A673 (cell line): ENCODE measurements at places on chromosomes 12 and 14. TPM values are rescaled to one million over a fixed set of nuclear protein-coding genes. Genes with fewer than 3 reads are reported as not detected.

DNA sequence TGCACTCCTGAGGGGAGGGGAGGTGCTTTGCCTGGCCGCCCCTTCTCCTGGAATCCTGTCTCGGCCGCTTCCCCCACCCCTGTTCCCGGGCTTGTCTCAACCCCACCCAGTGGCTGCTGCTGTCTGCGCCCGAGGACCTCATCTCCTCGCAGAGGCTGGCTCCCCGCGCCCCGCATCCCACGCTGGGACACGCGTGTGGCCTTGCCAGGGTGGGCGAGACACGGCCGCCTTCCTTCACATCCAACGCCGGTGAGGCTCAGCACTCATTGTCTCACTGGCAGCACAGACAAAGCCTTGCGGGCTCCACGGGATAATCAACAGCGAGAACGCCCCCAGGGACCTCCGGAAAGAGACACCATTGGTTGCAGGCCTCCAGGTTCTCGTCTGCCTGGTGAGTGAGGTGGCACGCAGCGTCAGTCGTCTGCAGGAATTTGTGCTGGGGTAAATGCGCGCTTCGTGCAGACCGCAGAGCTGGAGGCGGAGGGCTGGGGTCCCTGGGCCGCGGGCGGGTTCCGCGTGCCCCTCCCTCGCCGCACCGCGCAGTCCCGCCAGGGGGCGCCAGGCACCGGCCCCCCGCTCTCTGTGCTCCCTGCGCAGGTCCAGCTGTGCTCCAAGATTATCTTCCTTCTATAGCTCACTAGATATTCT lies 26.8 kb downstream of the CCDC177 start:
- H3K4me3 ChIP-seq, result peak overlapping the region; percentile 30
- no peaks in the 10 kb centered on the region for H3K36me3 ChIP-seq
- no peak overlapping the region for H3K27ac ChIP-seq
- peaks cover 10% of the 10 kb centered on the region for H3K27me3 ChIP-seq
- H3K4me1 ChIP-seq, result peaks cover 4% of the 10 kb centered on the region
- peak; percentile 68 for DNase-seq

DNA sequence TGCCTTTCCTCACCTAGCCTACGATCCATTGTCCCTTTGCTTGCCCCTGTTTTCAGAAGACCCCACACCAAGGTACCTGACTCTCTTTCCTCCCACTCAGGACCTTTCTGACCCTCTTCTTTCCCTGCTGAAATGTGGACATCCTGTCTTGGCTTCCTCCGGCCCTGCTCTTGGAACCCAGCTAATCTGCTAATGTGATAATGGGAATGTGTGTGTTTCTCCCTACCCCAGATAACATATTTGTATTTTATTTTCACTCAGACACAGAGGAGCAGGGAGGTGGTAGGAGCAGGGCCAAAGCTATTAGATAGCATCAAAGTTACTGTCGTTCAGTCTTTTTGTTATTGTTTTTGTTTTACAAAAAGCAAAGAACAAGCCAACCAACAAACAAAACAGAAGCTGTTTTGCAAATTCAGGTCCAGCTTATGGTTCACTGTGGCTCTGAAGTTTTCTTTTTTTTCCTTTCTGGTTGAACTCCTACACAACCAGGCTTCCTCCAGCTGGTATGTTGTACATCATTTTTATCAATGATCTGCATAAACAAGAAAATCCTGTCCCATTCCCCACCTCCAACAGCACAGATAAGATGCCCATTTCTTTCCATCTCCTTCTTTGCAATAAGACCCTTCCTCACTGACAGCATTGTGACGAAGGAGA lies 137.3 kb downstream of the C12orf75 start:
- no peak for DNase-seq
- no peak overlapping the region for H3K27ac ChIP-seq
- H3K27me3 ChIP-seq, result peaks cover 18% of the 10 kb centered on the region

GRCh38 chr12:43336962-43337555 lies 214.9 kb downstream of the ADAMTS20 start:
- peak; percentile 42 for DNase-seq
- H3K27me3 ChIP-seq, result no peaks in the 10 kb centered on the region
- no peaks in the 10 kb centered on the region for H3K4me1 ChIP-seq
- H3K36me3 ChIP-seq, result no peaks in the 10 kb centered on the region

- peak overlapping the region; percentile 23 for H3K27ac ChIP-seq
- H3K27me3 ChIP-seq, result no peaks in the 10 kb centered on the region
- DNase-seq, result peak; percentile 66
- H3K4me1 ChIP-seq, result peaks cover 12% of the 10 kb centered on the region
- H3K36me3 ChIP-seq, result no peaks in the 10 kb centered on the region
Observed at GRCh38 chr12:124655698-124656516, 88.5 kb upstream of the NCOR2 start.

Gene DAO
- not detected in 2 replicates for total RNA-seq

Gene ACSS3
- total RNA-seq, result 7.7 and 10.3 TPM in 2 replicates

Gene PLEKHH1
- total RNA-seq, result 8.9 and 13.7 TPM in 2 replicates

DNA sequence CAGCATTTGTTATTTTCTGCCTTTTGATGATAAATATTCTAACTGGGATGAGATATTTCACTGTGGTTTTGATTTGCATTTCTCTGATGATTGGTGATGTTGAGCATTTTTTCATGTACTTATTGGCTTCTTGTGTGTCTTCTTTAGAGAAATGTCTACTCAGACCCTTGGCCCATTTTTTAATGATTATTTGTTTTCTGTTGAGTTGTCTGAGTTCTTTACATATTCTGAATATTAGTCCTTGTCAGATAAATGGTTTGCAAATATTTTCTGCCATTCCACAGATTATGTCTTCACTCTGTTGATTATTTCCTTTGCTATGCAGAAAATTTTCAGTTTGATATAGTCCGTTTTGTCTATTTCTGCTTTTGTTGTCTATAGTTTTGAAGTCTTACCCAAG lies 317.0 kb downstream of the CEP128 start:
- no peak overlapping the region for H3K4me3 ChIP-seq
- no peak overlapping the region for H3K27ac ChIP-seq
- no peaks in the 10 kb centered on the region for H3K4me1 ChIP-seq
- no peak for DNase-seq

DNA sequence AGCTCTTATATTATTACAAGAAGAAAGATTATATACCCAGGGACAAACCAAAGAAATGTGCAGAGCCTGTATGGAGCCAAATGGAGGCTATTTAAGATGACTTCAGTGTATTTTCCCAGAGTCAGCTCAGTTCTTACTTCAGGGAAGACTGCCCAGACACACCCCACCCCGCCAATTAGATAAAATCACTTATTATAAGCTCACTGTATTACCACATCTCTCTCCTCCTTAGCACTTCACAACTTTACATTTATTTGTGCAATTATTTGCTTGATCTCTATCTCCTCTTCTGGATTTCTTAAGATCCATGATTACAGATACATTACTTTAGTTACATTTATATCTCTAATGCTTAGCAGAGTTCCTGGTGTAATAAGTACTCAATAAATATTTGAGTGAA lies 24.7 kb upstream of the WDR89 start:
- no peaks in the 10 kb centered on the region for H3K27me3 ChIP-seq
- no peak overlapping the region for H3K27ac ChIP-seq
- H3K36me3 ChIP-seq, result no peaks in the 10 kb centered on the region
- DNase-seq, result no peak
- no peaks in the 10 kb centered on the region for H3K4me1 ChIP-seq

- H3K27ac ChIP-seq, result peak overlapping the region; percentile 71
- DNase-seq, result peak; percentile 99
- H3K4me1 ChIP-seq, result peaks cover 26% of the 10 kb centered on the region
- H3K27me3 ChIP-seq, result no peaks in the 10 kb centered on the region
- no peaks in the 10 kb centered on the region for H3K36me3 ChIP-seq
Observed at GRCh38 chr14:76904740-76905569, 78.7 kb downstream of the LRRC74A start.

Gene OR4K1
- not detected in 2 replicates for total RNA-seq

Gene CAPZA3
- total RNA-seq, result not detected in 2 replicates

- no peak for DNase-seq
- no peaks in the 10 kb centered on the region for H3K4me1 ChIP-seq
- H3K36me3 ChIP-seq, result no peaks in the 10 kb centered on the region
- H3K27ac ChIP-seq, result no peak overlapping the region
- no peaks in the 10 kb centered on the region for H3K27me3 ChIP-seq
- H3K4me3 ChIP-seq, result no peak overlapping the region
Observed at GRCh38 chr12:40561395-40561966, 130.8 kb upstream of the CNTN1 start.

DNA sequence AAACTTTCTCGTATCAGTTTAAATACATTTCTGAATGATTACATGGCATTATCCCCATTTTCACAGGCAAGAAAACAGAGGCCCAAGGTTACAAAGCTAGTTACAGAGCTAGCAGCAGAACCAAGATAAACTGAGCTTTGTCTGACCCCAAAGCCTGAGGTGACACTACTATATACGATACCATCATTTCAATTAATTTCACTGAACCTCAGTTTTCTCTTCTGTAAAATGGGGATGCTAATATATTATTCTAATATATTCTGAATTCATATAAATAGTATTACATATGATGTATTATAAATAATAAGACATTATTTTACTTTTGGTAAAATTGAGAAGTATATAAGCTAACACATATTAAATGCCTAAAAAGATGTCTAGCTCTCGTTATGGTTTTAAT lies 143.3 kb downstream of the NRXN3 start:
- no peak for DNase-seq
- H3K4me1 ChIP-seq, result no peaks in the 10 kb centered on the region
- peaks cover 24% of the 10 kb centered on the region for H3K27me3 ChIP-seq
- H3K36me3 ChIP-seq, result no peaks in the 10 kb centered on the region
- no peak overlapping the region for H3K27ac ChIP-seq
- H3K4me3 ChIP-seq, result no peak overlapping the region

- no peaks in the 10 kb centered on the region for H3K4me1 ChIP-seq
- no peak for DNase-seq
- no peaks in the 10 kb centered on the region for H3K36me3 ChIP-seq
- no peaks in the 10 kb centered on the region for H3K27me3 ChIP-seq
- no peak overlapping the region for H3K27ac ChIP-seq
Observed at GRCh38 chr12:78359520-78359919, 505.1 kb upstream of the SYT1 start.

- no peak overlapping the region for H3K27ac ChIP-seq
- no peaks in the 10 kb centered on the region for H3K4me1 ChIP-seq
- no peak for DNase-seq
- no peaks in the 10 kb centered on the region for H3K36me3 ChIP-seq
- H3K27me3 ChIP-seq, result no peaks in the 10 kb centered on the region
Observed at GRCh38 chr14:33441633-33442032, 503.0 kb downstream of the NPAS3 start.

- DNase-seq, result no peak
- no peaks in the 10 kb centered on the region for H3K36me3 ChIP-seq
- H3K27me3 ChIP-seq, result no peaks in the 10 kb centered on the region
Observed at GRCh38 chr12:113214895-113215400, 6.3 kb upstream of the TPCN1 start.

Gene MAP3K9
- total RNA-seq, result 5.4 and 6.4 TPM in 2 replicates

- H3K4me1 ChIP-seq, result peaks cover 10% of the 10 kb centered on the region
- no peak overlapping the region for H3K4me3 ChIP-seq
- H3K27ac ChIP-seq, result no peak overlapping the region
- H3K36me3 ChIP-seq, result no peaks in the 10 kb centered on the region
Observed at GRCh38 chr14:93323600-93324174, 9.1 kb downstream of the BTBD7 start.

DNA sequence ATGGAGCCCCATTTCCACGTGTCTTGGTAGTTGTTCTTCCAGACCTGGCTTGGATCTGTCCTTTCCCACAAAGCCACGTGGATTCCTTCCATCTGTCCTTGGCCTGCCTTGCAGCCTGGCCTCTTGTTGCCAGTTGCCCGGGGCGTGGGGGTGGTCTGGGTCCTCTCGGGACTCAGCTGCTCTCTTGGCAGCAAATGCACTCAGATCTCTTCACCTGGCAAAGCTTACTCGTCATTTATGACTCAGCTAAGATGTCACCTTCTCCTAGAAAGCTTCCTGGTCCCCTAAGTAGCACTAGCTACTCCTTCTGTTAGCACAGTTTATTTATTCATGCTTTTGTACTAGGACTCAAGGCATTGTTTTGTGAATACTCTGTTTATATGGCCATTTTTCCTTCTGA lies 13.6 kb downstream of the PLEKHG3 start:
- H3K36me3 ChIP-seq, result no peaks in the 10 kb centered on the region
- no peak for DNase-seq
- no peak overlapping the region for H3K4me3 ChIP-seq

Gene LALBA
- total RNA-seq, result not detected in 2 replicates

DNA sequence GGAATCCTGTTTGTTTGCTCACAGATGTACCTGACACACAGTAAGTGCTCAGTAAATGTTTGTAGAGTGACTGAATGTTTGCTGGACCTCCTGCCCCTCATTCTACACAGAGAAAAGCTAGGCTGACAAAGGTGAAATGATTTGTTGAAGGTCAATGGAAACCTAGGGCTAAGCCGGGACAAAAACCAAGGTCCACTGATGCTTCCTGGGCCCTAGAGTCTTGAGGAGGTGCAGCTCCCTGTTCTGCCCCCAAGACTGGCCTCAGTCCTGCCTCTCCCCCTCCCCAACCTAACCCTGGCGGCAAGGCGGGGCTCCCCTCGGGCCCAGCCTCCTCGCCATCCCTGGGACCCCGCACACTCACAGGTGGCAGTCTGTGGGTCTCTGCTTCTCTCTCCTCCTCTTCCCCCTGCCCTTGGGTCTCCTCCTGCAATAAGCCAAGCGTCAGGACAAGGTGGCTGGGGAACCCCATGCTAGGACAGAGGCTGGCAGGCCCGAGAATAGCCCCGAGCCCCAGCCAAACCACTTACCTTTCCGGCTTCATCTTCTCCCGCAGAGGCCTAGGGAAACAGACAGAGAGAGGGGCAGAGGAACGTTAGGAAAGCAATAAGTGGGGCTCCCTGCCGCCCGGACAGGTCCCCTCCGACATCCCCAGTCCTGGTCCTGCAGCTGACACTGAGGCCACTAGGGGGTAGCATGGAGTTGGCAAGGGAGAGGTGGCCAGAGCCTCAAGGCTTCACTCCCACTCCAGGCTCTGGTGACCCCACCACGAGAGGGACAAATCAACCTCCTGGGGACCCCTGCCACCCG lies 9.3 kb downstream of the PGF start:
- no peaks in the 10 kb centered on the region for H3K27me3 ChIP-seq
- no peak overlapping the region for H3K4me3 ChIP-seq
- no peaks in the 10 kb centered on the region for H3K36me3 ChIP-seq
- peaks cover 12% of the 10 kb centered on the region for H3K4me1 ChIP-seq
- H3K27ac ChIP-seq, result no peak overlapping the region
